ENCODE measurements at places on chromosomes 13 and 19.

DNA sequence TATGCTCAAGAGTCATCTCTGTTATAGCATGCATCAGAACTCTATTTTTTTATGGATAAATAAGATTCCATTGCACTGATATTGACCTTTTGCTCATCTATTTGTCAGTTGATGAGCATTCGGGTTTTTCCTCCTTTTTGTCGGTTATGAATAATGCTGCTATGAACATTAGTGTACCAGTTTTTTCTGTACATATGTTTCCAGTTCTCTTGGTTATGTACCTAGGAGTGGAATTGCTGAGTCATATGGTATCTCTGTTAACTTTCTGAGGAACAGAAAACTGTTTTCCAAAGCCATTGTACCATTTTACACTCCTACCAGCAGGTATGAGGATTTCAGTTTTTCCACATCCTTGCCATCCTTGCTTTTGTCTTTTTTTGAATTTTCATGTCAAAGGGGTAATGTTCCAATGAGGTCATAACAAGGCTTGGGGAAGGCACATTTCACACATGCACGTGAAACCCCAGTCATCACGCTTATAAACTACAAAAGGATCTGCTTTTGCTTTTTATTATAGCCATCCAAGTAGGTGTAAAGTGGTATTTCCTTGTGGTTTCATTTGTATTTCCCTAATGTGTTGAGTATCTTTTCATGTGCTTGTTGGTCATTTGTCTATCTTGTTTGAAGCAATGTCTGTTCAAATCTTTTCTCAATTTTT lies 14.6 kb downstream of the KBTBD7 start:
- no peak for DNase-seq

DNA sequence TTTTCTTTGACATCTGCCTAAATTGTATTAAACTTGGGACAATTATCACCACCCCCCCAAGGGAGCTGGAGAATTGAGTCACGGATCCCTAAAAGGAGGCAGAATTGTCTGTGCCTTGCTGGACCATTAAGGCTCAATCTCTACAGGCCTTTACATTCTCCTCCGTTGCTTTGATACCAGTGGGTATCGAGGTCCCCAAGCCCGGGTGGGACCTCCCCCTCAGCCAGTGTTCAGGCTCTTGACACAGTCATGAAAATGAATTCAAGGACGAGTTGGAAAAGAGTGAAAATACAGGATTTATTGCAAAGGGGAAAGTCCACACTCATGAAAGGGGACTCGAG lies 5.6 kb downstream of the PPP1R15A start:
- no peak for DNase-seq

DNA sequence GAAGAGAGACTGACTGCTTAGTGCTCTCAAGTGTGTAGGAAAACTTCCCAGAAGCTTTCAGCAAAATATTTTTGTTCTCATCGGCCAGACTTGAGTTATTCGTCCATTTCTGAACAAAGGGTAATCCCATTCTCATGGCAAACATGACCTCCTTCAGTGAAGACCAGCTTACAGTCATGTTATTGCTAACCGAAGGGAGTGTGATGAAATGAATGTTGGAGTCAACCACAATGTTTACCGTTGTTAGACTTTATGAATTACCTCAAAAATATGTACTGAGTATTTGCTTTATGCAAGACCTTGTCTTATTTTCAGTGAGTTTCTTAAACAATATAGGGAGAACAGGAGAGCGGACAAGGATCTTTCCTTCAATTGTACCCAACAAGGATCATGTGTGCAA lies 228.6 kb downstream of the LMO7 start:
- no peak for DNase-seq

- DNase-seq = no peak
Observed at GRCh38 chr13:85632526-85633195, 166.6 kb downstream of the SLITRK6 start.

GRCh38 chr19:32878988-32879387 lies 9.4 kb upstream of the SLC7A9 start:
- DNase-seq = no peak

DNA sequence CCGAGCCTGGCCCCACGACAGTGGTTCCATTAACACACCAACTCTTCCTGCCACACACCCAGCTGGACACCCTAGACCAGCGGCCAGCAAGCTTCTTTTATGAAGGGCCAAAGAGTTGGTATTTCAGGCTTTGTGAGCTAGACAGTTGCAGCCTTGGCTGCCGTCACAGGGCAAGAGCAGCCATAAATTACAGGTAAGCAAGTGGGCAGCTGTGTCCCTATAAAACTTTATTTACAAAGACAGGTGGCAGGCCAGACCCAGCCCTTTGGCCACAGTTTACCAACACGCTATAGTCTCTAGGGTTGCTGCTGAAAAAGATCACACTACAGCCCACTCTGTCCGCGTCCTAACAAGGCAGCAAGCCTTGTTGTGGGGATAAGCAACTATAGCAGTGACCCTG lies 13.3 kb downstream of the ELL start:
- DNase-seq = no peak

DNA sequence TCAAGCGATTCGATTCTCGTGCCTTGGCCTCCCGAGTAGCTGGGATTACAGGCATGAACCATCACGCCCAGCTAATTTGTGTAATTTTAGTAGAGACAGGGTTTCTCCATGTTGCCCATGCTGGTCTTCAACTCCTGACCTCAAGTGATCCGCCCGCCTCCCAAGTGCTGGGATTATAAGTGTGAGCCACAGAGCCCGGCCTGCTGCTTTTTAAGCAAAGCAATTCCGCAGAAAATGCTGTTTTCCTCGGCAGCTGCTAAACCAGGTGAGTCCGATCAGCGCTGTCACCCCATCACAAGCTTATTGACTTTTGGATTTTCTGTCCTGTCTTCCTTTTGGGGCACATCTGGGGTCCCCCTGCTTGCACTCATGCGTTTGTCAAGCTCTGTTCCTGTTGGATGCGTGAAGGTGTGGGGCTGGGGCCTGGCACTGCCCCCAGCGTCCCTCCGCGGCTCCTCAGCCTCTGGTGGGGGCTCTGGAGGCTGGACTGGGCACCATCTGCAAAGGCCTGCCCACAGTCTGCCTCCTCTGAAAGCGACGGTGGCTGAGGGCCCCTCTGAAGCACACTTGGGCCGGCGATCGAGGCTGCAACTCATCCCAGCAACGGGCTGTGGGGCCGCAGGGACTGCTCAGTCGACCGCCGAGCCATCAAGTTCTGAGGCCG lies 25.7 kb downstream of the CEBPG start:
- no peak for DNase-seq

DNA sequence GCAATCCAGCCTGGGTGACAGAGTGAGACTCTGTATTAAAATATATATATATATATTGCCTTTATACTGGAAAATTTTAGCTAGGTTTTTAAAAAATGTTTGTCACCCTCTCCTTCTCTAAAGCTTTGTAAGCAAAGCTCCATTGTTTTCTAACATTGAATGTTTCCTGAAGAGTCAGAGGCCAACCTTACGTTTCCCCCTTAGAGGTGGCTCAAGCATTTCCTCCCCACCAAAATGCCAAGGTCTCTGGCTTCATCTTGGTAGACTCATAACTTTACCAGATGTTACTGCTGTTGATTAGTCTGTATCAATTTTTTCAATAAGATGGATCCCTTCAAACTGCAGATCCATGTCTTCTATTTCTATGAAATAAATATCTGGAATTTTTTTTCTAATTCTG lies 25.2 kb upstream of the IPO5 start:
- DNase-seq = no peak

- no peak for DNase-seq
Observed at GRCh38 chr13:91664039-91664438, 265.6 kb downstream of the GPC5 start.

DNA sequence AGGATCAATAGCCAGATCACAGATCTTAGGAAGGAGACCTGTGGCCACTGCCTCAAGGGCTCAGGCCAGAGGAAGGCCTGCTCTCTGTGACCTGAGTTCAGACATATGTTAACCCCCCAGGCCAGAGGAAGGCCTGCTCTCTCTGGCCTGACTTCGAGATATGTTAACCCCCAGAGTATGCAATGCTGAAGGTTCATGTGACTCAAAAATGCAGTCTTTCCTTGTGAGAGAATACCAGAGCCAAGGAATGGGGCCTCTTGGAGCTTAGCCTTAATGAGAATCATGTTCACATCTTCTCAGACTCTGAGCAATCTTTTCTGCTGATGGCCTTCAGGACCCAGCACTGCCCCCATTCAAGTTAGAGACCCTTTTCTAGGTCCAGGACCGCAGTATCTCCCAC lies 36.7 kb downstream of the MBNL2 start:
- no peak for DNase-seq

- DNase-seq = no peak
Observed at GRCh38 chr19:51468545-51468920, 9.8 kb upstream of the CEACAM18 start.

DNA sequence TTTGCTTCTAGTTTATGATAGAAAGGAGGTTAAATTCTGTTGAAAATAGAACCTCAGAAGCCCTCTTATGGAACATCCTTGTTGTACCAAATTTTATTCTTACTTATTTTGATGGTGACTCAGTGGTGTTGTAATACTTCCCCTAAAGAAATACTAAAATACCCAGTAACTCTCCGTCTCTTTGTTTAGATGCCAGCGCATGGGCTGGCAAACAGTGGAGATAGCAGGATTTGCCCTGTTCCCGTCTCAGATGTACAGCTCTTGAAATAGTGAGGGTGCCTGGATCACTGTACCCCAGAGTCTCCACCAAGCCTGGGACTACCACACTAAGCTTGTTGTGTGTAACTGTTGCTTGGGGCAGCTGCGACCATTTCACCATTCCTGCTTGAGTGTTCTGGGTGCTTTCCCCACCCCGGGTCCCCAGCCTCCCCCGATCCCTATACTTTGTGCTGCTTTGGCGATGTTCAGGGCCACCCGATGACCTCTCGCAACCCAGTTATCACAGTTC lies 67.0 kb upstream of the TEX29 start:
- DNase-seq = no peak

- no peak for DNase-seq
Observed at GRCh38 chr13:46492946-46493345, 60.0 kb upstream of the LRCH1 start.

- no peak for DNase-seq
Observed at GRCh38 chr13:39616087-39616694, 13.2 kb upstream of the LHFPL6 start.

GRCh38 chr13:105087945-105088344 lies 1447.5 kb downstream of the EFNB2 start:
- no peak for DNase-seq

GRCh38 chr19:38733493-38734175 lies 10.6 kb downstream of the CAPN12 start:
- DNase-seq = peak; percentile 15

GRCh38 chr19:14183741-14184350 lies 22.1 kb downstream of the ADGRL1 start:
- DNase-seq = no peak

DNA sequence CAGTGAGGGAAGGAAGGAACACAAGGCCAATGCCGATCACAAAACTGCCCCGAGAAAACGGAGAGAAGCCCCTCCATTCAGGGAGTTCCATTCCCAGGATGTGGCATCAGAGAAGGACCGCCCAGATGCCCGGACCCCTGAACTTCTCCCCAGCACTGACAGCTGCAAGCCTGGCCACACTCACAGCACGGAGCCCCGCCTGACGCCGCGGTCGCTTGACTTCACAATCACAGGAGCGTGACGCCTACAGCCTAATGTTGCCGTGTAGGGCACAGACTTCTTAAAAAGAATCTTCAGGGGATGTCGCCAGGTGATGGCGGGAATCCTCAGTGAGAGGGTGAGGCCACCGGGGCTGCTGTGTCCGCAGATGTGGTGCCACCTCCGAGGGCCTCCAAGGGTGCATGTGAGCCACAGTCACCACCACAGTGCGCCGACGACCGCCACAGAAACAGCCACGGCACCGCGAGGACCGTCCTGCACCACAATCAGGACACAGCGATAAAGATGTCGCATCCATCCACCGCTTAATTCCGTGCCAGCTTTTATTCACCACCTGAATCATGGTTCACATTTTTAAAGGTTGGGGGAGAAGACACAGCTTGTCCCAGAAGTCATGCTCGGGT lies 77.2 kb downstream of the SPACA7 start:
- no peak for DNase-seq

DNA sequence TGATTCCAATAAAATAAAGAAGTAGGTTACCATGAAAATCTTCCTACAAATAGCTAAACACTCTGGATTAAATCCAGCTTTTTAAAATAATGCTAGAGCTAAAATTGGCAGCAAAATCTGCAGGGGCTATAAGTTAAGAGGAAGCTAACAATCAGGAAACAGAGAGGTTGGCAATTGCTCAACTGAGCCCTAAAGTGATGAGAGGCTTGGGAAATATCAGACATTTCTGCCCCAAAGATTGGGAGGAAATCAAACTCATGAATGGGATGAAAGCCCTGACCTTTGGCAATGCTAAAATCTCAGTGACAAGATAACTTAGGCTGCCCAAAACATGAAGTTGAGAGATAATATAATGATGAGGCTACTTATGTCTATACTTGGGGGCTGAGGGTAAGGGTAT lies 1437.9 kb downstream of the EFNB2 start:
- no peak for DNase-seq

- no peak for DNase-seq
Observed at GRCh38 chr13:39554371-39554770, 48.6 kb downstream of the LHFPL6 start.

DNA sequence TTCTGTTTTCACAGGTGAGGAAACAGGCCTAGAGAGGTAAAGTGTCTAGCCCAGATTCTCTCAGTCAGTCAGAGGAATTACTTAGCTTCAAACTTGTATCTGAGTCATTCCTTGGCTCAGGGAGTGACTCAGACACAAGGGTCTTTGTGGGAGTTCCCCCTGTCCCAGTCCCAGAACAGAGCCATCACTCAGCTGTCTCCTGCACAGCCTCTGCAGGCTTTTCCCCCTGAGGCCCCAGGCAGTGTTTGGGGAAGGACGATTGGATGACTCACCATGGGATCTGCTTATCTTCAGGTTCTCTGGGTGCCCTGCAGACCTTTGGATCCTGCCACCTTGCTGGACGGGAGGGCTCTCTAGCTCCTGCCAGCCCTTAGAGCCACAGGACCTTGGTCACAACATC lies 13.2 kb downstream of the ZNF793 start:
- no peak for DNase-seq

- DNase-seq = no peak
Observed at GRCh38 chr13:110354715-110355473, 47.8 kb downstream of the COL4A2 start.

DNA sequence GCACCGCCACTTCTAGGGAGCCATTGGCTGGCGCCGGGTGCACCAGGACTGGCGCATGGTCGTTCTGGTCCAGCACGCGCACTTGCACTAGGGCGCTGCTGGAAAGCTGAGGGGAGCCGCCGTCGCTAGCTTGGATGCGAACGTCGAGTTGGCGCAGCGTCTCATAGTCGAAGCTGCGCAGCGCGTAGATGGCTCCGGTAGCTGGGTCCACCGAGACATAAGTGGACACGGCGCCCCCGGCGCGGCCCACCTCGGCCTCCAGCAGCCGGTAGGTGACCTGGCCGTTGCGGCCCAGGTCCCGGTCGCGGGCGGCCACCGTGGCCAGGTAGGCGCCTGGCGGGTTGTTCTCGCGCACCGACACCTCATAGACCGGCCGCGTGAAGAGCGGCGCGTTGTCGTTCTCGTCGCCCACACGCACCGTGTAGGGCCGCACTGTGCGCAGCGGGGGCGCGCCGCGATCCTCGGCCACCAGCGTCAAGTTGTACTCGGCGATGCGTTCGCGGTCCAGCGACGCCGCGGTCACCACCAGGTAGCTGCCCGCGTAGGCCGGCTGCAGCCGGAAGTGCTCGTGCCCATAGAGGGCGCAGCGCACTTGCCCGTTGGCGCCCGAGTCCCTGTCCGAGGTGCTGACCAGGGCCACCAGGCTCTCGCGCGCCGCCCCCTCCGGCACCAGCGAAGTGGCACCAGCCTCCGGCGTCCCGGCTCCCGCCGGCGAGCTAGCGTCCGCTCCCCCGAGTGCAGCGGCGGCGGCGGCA lies 1.7 kb downstream of the PCDH8 start:
- DNase-seq = no peak
